Transverse colon (tissue), 4 donors: ENCODE measurements at places on chromosomes 4 and X.

GRCh38 chr4:186318481-186318880 lies 52.5 kb downstream of the F11 start:
- no peak for DNase-seq

DNA sequence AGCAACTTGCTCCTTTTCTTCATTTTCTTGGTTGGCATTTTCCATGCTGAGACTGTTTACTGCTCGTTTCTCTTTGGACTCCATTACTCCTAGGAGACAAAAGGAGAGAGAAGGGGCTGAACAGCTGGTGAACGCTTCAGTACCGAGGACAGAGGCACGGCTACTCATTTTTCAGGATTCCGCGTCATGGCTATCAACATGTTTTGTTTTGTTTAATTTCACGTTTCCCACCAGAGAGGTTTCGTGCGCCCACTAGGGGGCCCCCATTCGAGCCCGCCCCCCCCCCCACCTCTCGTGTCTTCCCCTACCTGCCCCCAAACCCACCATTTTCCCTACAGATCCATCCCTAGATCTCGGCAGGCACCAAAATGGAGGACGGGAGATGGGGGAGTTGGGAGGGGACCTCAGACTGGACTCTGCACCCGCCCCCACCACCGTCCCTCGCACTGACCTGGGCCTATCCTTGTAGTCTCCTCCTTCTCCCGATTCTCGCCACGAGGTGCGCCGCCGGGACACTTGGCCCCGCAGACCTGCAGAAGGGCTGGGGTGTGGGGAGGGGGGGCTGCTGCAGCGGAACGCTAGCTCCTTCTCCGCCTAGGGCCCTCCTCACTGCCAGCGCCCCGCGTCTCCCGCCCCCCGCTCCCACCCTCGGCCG lies 653 bp downstream of the BEX1 start:
- DNase-seq, result no peak

- DNase-seq, result peak; percentile 17
Observed at GRCh38 chrX:16711893-16712547, 449 bp downstream of the CTPS2 start.

DNA sequence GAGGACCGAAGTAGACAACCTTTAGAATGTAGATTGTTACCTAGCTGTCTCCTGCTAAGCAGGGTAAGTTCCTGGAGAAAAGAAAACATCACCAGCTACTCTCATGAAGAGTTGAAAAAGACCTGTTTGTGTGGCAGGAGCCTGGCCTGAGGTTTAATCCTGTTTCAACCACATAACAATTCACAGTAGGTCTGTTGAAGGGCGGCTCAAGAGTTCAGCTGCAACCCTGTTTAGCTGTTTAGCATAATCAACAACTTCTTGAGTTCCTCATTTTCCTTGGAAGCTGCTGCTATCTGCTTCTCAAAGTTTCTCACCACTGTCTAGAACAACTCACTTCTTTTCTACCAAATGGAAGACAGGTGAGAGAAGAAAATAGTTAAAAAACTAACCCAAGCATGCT lies 170.4 kb upstream of the TET2 start:
- no peak for DNase-seq

DNA sequence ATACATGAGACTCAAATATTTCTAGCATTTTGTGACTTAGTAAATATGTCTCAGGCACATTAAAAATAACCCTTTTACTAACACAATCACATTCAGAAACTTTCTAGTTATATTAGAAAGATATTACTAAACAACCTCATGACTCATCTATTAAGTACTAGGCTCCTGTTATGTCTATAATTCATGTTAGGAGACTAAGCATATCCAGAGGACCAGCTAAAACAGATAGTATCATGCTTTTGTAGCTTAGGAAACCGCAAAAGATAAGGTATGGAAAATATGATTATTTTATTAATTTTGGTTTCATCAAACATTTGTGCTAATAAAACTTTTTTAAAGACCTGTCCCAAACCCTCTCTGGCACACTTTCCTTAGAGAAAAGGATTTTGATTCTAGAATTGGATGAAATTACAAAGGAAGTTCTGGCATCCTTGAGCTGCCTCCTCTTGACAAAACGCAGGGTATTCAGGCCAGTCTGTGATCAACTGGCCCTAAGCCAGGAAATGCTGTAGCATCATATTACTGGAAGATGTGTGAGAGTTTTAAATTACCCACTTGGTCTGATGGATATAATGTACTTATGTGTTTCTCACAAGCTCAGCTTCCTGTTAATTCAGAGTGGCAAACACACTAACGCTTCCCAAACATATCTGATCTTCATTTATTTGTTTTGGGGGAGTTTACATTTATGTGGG lies 60.4 kb downstream of the NRK start:
- no peak for DNase-seq

- DNase-seq, result no peak
Observed at GRCh38 chr4:170775851-170776250, 686.1 kb upstream of the AADAT start.

DNA sequence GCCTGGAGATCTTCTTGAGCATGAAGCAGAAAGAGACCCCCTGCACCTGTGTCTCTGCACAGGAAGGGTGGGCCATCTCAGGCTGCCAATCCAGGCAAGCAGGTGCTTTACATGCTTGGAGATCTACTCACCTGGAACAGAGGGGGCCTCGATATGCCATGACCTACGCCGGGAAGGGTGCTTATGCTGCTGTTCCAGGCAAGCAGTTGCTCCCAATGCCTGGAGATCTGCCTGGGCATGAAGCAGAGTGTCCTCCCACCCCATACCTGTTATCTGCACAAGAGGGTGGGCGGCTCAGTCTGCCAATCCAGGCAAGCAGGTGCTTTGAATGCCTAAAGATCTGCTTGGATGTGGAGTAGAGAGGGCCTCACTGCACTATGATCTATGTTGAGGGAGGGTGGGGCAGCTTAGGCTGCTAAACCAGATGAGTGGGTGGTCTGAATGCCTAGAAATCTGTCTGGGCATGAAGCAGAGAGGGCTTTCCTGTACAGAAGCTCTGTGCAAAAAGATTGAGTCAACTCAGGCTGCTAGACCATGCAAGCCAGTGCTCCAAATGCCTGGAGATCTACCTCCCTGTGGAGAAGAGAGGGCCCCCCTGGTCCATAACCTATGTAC lies 104.5 kb upstream of the QRFPR start:
- DNase-seq, result no peak

DNA sequence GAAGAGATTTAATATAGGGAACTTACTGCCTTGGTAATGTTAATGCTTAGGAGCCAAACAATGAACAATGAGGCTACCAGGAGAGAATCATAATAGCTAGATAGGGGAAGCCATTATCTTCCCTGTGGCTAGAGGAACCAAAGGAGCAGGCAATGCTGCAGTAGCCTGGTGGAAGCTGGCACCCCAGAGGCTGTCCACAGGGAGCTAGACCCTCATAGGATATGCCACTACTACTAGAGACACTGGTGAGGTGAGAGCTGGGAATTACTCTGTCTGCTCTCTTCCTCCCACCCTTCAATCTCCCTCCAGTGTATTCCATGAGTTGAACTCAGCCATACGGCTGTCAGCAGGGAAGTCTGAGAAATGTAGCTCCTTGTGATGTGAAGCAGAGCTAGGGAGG lies 601.4 kb downstream of the KCNIP4 start:
- no peak for DNase-seq

DNA sequence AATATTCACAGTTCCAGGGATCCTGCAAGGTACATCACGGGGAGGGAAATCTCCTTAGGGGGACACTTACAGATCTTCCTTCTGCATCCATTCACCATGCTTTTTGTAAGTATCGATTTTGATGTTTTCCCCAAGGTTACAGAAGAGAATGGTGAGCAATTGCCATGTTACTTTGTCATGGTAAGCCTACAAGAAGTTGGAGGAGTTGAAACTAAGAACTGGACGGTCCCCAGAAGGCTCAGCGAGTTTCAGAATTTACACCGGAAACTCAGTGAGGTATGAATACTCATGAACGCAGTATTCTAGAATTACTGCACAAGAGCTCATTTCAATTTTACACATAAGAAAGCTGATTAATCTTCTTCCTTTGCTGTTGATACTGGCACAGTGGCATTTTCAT lies 53.9 kb downstream of the LRP2BP start:
- DNase-seq, result no peak

- DNase-seq, result no peak
Observed at GRCh38 chr4:849478-850175, 23.7 kb upstream of the CPLX1 start.

GRCh38 chr4:113591982-113592381 lies 169.6 kb downstream of the CAMK2D start:
- no peak for DNase-seq

DNA sequence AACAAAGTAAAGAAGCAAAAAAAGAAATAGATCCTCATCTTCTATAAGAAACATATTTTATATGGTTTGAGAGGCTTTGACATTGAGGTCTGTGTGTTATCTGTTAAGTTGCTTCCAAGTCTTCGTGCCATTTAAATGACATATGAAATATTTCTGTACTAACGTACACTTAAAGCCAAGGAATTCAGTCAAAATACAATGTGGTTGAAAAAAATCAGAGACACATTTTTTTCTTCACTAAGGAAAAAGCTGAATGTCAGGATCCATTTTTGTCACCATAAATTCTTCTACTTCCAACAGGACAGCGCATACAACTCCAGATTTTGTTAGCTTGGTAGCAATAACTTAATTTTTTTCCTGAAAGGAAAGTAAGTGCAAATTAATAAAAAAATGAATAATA lies 168.5 kb downstream of the FAT4 start:
- DNase-seq, result no peak

- DNase-seq, result no peak
Observed at GRCh38 chr4:15327311-15328298, 100.2 kb upstream of the C1QTNF7 start.

- no peak for DNase-seq
Observed at GRCh38 chr4:122703868-122704267, 28.6 kb upstream of the BBS12 start.

DNA sequence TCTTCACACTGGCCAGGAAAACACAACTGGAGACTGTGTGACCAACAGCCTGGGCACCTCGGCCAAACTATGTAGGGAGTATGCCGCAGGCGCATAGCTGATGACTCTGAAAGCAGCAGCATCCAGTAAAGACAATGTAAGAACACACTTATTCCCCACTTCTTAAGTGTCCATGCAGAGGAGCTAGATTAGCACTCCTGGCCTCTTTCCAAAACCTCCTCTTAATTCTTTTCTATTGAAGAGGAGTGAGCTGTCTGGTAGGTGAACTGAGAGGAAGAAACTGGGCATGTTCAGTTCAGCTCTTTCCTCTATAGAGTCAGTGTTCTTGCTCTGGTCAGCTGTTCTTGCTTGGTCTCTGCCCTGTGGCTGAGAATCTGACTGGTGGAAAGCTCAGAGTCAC lies 21.1 kb downstream of the NMU start:
- no peak for DNase-seq

DNA sequence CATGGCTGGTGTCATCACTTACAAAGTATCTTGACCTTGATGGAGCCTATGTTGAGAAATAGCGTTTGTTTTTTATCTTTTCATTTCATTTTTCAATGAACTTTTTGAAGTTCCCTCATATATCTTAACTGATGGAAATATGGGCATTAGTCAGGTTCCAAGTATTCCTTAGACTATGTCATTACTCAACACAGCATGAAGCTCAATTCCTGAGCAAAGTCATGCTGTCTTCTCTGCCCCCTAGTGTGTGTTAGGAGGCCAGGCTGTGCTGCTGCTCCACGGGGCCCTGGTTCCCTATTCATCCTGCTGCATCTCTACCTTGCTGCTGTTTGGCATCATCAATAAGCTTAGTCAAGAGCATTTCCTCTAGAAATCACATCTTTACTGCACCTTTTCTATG lies 40.9 kb downstream of the GPR143 start:
- DNase-seq, result no peak

GRCh38 chr4:120071192-120071795 lies 4.6 kb upstream of the MAD2L1 start:
- peak; percentile 30 for DNase-seq

DNA sequence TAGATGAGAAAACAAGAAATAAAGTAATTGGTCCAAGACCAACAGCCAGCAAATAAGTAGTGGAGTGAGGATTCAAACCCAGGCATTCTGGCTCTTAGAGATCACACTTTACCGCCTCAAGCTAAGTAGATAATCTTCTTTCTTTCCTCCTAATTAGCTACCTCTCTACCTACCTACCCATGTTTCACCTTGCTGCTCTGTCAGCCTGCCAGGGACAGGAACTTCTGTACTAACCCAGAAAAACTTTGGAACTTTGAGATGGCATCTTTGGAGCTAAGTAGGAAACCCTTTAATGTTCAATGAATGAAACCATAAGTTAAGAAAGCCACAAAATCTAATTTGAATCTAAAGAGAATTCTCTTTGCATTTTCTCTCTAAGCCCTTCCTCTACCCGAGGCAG lies 145.2 kb downstream of the CHRNA9 start:
- DNase-seq, result no peak

GRCh38 chrX:69318651-69319340 lies 153.5 kb upstream of the PJA1 start:
- DNase-seq, result no peak

GRCh38 chrX:153321381-153322124 lies at the start of gene PNMA6F:
PNMA6F (minus strand) TSS chrX:153321767; CDS start chrX:153320674, 1,093 bp downstream.
- DNase-seq, result no peak

DNA sequence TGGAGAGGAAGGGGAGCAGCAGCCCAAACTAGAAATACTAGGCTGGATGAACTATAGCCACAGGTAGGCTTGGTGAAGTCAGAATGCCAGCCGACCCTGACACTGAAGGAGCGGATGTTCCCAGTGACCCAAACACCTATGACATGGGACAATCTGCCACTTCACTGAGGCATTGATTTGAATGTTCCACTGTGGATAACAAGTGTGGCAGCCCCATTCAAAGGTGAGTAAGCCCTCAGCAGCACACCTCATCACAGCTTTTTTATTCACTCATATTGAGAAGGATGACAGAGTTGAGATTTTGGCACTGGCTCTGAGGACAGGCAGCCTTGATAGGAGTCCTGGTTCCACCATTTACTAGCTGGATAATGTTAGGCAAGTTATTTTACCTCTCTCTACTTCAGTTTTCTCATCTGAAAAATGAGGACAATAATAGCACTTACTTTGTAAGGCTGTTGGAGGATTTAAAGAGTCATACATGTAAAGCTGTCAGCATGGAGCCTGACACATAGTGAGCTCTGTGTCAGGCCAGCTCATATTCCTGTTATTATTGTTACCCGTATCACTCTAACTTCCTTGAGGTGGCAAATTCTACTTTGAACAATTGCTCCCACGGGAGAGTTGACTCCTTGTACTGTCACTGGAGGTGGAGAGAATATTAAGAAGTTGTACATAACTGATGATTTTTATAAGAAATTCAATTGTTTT lies 114.6 kb downstream of the RASL11B start:
- DNase-seq, result no peak

DNA sequence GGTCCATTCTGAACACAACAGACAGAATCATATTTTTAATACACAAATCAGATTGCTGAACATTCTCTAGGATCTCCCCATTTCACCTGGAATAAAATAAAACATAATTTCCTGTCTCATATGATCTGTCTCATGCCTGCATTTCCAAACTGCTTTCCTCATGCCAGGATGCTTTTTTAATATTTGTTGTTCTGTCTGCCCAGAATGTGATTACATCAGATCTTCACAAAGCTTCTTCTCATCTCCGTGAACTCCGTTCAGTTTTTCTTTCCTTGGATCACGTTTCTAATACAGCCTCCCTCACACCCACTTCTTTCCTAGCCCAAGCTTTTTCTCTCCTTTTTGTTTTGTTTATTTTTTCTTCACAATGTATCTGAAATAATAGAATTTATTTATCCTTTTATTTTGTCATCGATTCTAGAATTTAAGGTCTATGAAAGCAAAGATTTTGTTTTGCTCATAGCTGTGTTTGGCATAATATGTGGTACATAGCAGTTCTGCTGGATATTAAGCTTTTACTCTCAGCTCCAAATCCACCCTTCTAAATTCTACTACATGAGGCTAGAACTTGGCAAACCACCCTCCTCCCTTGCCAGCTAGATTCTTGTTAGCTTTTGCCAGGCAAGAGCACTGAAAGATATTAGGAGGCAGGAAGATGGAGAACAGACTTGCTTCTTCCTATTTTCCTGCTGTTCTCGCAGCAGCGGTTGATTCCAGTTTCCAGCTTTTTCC lies 165.5 kb upstream of the SLIT2 start:
- no peak for DNase-seq
